ENCODE measurements at places on chromosomes 6 and 20.

DNA sequence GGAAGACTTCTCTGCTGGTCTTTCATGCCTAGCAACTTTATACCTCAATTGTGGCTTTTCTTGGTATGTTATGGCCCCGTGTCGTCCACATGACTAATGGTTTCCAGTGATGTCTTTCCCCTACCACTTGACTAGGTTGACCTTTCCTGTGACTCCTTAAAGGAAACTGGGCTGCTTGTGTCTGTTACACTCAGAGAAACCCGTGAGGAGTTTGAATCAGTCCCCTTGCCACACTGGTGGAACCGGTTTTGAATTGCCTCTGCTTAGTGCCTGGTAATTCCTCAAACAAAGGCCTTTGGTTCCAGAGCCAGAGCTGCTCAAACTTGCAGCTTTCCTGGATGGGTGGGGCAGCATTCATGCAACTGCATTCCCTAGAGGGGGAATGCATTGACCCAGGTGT lies 21.9 kb downstream of the ECT2L start:
- DNase-seq = peak; percentile 90

DNA sequence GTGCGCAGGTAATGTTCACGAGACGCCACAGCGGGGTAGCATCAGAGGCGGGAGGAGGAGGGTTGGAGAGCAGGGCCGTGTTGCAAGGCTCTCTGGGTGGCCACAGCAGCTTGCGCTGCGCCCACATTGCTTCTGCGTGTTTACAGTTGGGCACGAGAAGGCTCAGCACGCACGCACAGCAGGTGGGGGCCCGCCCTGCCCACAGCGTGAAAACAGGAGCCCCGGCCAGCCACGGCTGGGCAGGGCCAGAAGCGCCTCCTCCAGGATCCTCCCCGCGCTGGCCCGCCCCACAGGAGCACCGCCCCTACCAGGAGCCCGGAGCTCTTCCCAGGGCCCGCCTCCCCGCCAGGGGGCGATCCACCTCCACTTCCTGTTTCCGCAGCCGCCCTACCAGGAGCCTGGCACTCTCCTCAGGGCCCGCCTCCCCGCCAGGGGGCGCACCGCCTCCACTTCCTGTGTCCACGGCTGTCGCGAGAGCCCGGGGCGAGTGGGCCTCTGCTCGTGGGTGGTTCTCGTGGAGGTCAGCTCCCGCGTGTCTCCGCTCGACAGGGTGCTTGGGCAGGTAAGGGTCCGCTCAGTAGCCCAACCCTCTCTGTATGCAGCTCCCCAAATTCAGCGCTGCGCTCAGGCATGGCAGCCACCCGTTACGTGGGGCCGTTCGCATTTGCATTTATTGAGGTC lies at the start of gene FAM50B:
Gene FAM50B, plus strand, starts transcription at position 449 of the 681 bp plus-strand sequence. CDS start 439 bp downstream, outside the sequence.
- peak; percentile 90 for DNase-seq

- no peak for DNase-seq
Observed at GRCh38 chr6:69881322-69882151, 15.2 kb downstream of the COL19A1 start.

DNA sequence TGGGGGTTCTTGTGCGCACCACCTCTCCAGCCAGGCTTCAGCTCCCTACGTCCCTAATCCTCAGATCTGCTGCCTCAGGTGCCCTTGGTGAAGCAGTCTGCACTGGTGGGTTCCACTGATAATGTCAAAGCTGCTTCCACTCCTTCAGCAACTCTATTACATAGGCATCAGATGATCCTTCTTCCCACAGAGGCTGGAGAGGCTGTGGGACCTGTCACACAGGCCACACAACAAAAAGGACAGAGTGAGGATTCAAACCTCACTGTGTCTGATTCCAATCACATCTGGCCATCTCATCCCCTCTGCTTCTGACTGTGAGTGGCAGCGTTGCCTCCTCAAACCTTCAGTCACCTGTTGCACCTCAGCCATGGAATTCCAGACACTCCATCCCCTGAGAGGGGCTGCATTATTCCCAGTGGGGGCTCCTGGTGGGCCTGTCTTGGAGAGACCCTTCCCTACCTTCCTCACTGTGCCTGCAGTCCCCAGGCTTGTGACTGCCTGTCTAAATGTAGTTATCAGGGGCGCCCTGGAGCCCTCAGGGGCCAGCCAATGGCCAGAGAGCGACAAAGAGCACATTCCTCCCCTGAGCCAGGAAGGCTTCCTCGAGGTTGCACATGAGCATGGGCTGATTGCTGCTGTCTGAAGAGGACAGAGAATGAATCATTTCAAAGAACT lies 211.4 kb upstream of the ECI2 start:
- peak; percentile 66 for DNase-seq

DNA sequence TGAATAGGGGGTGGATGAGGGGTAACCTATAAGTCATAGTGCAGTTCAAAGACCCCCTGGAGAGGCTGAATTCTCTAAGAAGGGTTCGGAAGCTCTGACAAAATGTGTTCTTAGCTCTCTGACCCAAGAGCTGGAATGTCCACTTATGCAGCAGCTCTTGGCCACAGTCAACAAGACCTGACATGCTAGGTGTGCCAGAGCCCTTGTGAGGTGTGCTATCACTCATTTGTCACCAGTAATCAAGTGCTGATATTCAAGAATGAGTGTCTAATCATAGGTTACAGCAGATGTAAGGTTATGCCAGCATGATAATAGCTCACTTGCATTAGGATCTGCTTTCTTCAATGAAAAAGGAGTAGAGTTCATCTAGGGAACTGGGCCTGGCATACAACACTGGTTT lies 28.1 kb downstream of the TOMM6 start:
- no peak for DNase-seq

- DNase-seq = no peak
Observed at GRCh38 chr20:24048024-24048611, 59.5 kb upstream of the GGTLC1 start.

DNA sequence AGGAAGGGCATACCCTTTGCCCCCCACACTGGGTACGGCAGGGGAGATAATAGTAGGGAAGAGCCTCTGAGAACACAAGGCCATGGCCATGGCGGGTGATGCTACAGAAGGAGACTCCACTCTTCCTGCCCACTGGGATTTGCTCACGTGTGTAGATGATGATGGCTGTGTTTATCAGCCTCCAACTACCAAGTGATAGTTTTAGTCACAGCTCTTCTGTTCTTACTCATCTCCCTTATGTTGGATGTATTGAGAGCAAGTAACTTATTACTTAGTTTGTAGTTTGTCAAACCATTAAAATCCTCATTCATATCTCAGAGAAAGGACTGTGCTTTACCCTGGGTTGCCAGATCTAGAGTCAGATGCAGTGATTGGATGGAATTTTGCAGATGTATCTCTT lies 66.0 kb downstream of the CDH26 start:
- no peak for DNase-seq

- DNase-seq = peak; percentile 10
Observed at GRCh38 chr6:106609699-106610098, 19.6 kb downstream of the RTN4IP1 start.

- no peak for DNase-seq
Observed at GRCh38 chr6:113848280-113848679, 8.9 kb upstream of the MARCKS start.

GRCh38 chr6:51559059-51559458 lies 528.4 kb downstream of the PKHD1 start:
- peak; percentile 12 for DNase-seq

DNA sequence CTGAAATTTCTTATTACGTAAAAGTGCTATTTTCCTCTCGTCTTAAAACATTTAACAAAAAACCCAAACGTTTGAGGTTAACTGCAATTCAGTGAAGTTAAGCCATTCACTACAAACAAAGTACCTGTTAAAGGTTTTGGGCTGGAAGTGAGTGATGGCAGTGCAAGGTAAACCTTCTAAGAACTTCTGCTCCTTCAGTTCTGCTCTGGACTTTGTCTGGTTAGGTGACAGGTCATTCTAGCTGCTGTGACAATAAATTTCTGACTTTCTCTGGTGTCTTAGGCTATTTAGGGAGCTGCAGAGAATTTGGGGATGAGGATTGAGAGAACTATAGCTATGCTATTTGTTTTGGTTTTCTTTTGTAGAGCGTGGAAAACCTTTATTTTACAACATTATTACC lies 36.5 kb upstream of the NEDD9 start:
- DNase-seq = peak; percentile 35

DNA sequence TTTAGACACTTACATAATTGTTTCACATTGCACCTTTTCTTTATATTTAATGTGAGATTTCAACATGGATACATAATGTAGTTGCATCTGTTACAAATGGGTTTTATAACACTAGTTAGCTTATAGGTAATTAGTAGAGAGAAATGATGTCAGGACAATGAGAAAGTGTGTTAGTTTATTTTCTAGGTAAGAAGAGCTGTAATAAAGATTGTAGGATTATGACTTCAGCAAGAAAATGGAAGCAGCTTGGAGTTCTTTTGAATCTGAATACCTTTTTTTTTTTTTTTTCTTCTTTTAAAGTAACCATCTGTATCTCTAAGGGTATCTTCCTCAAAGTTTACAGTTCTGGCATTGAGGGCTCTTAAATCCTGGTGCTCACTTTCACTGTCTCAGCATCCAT lies 35.3 kb downstream of the CD2AP start:
- no peak for DNase-seq

DNA sequence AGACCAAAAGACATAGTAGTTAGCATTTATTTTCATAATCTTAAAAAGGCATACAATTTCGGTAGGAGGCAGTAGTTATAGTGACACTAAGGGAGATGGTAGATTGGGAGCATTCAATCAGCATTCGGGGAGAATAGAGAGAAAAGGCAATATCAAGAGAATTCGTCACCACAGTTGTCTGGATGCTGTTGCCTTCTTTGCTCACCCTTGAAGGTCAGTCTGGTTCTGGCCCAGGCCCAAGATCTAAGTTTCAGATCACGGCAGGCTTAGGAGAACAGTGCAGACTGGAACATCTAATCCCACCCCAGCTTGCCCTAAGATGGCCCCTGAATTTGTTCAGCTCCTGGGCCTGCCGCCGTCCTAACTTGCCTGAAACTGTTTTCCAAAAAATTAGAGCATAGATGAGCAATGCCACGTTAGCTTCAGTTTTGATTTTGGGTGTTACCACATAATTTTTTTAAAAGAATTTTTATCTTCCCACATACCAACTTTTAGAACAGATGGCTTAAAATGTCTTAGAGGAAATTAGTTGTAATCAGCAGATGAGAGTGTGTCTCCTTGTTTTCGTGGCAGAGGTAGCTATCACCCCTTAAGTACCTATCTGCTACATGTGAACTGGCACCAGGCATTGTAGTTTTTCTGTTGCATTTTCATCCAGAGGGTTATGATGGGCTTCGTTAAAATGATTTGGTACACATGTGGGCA lies 8.3 kb upstream of the CEP85L start:
- no peak for DNase-seq

- DNase-seq = no peak
Observed at GRCh38 chr6:24797596-24798216, 1.0 kb downstream of the ARMH2 start.

- no peak for DNase-seq
Observed at GRCh38 chr6:151059612-151060095, 180.1 kb upstream of the AKAP12 start.

DNA sequence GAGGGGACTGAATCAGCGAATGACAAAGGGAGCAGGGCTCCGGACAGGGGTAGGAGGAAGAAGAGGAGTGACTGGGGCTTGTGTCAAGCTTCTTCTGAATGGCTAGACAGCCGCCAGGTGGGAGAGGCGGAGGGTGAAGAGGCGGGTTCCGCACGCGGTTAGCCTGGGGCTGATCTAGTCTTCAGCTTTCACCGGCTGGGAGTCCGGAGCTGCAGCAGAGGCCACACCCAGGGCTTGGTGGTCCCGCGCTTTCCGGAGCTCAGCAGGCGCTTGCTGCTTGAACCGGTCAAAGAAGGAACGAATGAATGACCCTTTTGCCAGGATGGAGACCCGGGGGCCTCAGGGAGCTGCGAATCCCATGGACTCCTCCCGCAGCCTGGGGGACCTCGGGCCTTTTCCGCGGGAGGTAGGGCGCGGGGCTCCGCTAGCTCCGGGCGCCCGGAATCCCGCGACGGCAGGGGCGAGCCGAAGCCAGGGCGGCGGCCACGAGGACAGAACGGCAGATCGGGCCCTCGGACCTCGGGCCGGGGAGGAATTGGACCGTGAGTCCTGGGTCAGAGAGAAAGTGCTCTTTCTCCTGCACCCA lies at the start of gene C6orf141:
Gene C6orf141, plus strand, starts transcription at position 177 of the 586 bp plus-strand sequence. Its CDS starts 125 bp downstream, at position 302.
- peak; percentile 79 for DNase-seq

GRCh38 chr6:136317021-136317694 lies 27.5 kb upstream of the BCLAF1 start:
- DNase-seq = peak; percentile 53

- no peak for DNase-seq
Observed at GRCh38 chr6:150930841-150931240, 65.3 kb downstream of the MTHFD1L start.

- no peak for DNase-seq
Observed at GRCh38 chr6:9095729-9096128, 660.4 kb upstream of the SLC35B3 start.

GRCh38 chr20:49306903-49307620 lies 29.2 kb upstream of the ZNFX1 start:
- peak; percentile 54 for DNase-seq

GRCh38 chr20:6599876-6600735 lies 167.4 kb upstream of the BMP2 start:
- DNase-seq = no peak

GRCh38 chr6:45305546-45305945 lies 22.6 kb upstream of the RUNX2 start:
- DNase-seq = no peak

DNA sequence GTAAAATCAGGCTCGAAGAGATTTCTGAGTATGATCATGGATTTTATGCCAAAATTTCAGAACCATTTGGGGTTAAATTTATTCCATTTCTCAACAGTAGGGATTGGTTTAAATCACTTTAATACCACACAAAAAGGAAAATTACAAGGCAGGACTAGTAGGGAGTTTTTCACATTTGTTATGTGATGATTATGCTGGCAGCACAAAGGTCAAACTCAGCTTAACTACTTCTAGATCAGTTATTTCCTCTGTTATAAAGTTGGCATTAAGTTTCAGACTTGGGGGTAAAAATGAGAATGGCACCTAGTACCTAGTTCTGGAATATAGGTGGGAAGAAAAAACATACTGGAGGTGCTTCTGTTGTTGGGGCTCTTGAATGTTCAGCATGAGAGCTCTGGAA lies 39.5 kb downstream of the PHF3 start:
- peak; percentile 29 for DNase-seq

DNA sequence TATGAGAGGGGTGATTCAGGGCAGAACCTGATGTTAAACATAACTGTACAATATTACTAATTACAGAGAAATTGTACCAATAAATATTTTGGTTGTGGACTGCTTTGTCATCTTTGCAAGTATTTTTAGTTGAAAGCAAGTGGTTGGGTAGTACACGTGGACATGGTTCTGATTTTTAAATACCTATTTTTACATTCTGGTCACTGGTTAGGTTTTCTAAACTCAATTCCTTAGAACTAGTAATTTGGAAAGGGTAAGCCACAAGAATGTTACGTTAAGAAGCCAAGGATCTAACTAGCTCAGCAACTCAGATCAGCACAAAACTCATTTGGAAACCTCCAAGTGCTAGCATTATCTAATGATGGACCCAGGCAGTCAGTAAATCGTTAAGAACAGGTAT lies 2.7 kb downstream of the EPB41L2 start:
- no peak for DNase-seq

DNA sequence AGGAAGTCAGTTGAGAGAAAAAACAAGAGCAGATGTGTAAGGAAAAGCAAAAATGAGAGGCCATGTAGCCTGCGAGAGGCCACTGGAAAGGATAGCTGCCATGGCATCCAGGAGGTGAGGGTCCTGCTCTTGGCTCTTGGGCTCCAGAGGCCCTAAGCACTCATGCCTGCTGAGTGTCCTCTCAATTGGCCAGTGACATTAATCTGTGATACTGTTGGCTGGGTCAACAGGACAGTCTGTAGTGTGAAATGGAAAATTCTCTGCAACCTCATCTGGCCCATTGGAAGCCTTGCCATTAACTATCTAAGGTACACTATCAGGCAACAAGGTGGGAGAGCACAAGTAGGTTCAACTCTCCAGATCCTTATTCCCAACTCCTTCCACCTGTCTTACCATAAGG lies 180.9 kb downstream of the LY86 start:
- DNase-seq = no peak

Data from large intestine (tissue), 12 donors.